NB4 (cell line): ENCODE measurements at places on chromosomes 4 and X.

DNA sequence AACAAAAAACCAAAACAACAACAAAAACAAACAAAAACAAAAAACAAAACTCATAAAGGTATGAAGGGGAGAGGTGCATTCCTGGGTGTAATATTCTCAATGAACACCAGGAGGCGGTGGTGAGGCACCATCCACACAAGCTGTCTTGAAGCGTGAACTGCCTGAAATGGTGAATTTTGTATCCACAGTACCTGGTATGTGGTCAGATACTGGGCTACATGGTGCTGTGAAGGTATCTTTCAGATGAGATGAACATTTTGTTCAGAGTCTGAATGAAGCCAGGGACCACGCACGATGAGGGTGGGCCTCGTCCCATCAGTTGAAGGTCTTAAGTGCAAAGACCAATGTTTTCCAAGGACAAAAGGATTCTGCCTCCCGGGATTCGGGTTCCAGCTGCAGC lies 58.5 kb downstream of the ASMT start:
- DNase-seq: peak; percentile 49

DNA sequence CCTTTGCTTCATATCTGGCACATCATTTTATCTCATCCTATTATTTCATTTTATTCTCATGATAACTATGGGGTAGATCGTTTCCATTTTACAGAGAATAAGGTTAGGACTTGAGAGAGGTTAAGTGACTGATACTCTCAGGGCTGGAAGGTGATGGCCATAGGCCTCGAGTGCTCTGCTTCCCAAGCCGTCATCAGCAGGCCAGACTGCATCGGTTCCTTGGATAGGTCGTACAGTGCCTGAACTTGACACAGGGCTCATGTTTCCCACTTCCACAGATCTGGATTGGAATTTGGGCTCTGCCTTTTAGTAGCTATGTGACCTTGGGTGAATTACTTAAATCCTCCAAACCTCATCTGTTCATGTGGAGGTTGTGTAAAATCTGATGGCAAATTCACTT lies 81.4 kb downstream of the TMEM131L start:
- no peak for DNase-seq

- no peak for DNase-seq
Observed at GRCh38 chrX:133836561-133836960, 148.8 kb downstream of the GPC3 start.

DNA sequence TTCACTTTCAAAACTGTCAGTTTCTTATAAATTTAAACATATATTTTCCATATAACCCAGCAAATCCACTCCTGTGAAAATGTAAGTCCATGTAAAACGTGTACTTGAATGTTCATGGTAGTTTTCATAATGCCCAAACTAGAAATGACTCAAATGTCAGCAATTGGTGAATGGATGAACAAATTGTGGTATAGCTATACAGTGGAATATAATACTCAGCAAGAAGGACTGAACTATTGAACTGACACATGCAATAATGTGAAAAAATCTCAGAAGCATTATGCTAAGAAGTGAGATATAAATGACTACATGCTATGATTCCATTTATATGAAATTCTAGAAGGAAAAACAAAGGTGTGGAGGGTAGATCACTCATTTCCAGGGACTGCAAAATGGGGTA lies 52.2 kb downstream of the USP53 start:
- no peak for DNase-seq

DNA sequence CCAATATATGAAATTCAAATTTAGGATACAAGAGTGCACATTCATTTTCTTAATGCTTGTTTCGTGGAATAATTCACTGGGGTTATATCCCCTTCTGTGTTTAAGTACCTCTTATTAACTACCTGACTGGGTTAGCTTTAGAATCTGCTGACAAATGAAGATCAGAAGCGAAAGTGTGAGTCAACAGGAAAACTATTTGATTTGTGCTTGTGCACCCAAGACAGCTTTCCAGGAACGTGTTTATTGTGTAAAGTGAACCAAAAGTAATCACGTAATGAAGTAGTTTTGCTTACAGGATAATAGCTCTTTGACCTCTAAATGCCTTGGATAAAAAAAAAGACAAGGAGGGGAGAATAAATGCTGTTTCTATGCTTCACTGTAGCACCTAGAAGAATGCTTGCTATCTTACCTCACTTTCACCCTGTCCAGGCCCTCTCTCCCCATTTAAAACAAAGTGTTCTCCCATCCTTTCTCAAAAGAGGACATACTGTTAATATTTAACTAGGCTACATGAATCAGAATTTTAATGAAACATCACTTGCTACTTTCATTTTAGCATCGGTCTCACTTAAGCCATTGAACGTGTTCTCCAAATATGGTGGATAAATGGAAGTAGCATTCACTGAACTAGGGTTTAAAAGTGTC lies 141.9 kb downstream of the THOC2 start:
- DNase-seq: no peak

DNA sequence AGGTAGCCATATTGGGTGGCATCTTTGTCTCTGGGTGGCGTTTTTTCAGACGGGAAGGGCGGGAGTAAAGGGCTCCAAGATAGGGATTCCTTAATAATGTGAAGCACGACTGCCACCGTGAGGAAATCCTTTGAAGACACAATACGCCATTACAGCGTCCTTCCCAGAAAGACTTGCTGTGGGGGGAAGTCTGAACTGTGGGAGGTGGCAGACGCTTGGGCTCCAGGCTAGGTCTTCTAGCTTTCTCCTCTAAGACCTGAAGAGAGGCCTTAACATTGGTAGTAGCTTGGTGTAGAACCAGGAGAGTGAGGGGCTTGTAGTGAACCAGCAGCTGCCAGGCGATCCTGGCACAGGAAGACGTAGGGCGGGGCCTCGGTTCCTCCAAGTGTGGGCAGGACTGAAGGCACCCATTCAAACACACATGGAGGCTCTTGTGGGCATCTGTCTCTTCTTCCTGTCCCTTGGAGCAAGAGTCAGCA lies 197.3 kb downstream of the OR13H1 start:
- no peak for DNase-seq

DNA sequence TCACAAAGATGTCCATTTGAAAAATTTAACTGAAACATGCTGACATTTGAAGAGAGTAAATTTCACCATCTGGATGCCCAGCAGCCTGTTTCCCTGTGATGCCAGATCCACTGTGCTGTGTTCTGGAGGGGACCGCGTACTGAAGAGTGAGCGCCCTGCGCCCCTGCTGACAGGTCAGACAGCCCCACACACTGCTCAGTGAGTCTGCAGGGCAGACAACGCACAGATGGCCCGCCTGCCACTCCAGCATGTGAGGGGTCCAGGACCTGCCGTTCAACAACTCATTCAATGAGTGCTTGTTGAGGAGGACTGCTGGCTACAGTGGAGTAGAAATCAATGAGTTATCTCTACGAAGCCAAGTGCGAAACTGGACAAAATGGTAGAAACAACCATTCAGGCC lies 49.2 kb downstream of the FGFRL1 start:
- DNase-seq: no peak

GRCh38 chrX:78595901-78596502 lies 63.1 kb downstream of the RTL3 start:
- DNase-seq: peak; percentile 54

DNA sequence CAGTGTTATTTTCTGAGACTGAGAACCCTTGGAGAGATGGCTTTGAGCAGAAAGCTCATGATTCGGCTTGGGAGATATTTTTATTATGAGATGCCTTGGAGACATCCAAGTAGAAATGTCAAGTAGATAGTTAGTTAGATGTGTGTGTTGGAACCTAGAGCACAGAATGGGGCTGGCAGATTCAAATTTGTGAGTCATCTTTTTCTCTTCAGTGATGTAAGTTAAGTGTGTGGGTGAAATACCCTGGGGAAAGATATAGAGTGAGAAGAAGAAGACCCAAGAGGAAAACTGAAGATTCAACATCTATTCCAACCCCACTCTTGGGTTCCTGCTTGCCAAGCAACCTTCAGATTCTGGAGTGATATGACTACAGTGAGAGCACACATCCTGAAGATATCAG lies 580.8 kb upstream of the AMOT start:
- no peak for DNase-seq

DNA sequence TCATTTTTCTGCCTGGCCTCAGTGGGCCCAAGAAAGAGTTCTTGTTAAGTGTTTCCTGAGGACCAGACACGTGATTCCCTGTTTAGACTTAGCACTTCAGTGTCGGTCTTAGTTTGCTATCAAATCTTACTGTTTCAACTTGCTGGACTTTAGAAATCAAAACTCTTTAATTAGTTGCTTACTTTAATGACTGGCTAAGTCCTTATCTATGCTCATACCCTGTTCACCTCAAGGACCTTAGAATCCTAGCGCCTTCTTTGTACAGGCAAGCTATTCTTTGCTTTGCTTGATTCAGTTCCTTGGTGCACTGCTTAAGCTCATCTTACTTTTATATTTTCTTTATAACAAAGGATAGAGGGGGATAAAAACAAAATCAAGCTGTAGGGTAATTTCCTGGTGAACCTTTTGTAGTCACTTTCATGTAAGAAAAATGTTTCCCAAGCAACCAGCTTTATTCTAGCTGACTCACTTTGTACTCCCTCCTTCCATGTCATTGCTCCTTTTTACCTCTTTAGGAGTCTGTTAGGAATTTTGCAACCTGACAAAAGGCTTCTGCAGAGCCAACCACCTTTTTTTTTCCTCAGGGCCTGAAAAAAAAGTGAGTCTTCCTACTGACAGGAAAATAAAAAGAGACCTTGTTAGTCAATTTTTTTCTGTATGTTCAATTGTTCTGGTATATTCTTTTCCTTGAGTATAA lies 14.7 kb downstream of the WDR44 start:
- no peak for DNase-seq

GRCh38 chr4:22695029-22695428 lies 2.3 kb downstream of the GBA3 start:
- no peak for DNase-seq

- DNase-seq: no peak
Observed at GRCh38 chr4:176043838-176044588, 21.6 kb upstream of the WDR17 start.

GRCh38 chr4:10276152-10276551 lies 159.6 kb upstream of the WDR1 start:
- no peak for DNase-seq

DNA sequence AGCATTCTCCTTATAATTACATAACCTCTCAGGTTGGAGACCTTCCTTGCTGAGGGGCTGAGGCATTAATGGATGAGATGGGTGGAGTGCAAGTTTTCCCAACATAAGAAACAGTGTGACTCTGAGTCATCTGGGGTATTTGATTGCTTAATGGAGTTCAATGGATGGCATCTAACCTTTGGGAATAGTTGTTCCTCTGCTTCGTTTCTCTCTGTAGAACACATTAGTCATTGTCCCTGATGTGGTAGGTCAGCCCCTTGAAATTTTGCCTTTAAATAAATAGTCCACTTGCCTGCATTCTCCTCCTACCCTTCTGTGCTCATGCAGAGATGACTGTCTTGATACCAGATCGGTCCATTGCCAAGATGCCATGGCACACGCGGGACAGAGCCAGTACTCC lies 38.6 kb downstream of the SLITRK2 start:
- DNase-seq: no peak

DNA sequence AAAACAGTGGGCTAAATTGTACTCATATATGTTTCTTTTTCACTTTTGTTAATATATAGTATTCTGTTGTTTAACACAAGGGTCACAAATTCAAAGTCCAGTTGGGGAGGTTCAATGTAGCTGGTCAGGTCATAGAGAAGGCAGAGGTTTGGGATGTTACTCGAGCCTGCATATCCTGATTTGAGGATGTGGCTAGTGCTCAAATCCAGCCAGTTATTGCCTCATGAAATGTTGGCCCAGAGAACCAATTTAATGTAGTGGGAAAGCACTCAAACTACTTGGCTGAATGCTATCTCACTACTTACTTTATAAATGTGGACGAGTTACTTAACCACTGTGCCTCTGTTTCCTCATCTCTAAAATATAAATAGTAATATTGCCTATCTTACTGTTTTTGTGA lies 12.5 kb downstream of the USO1 start:
- no peak for DNase-seq

DNA sequence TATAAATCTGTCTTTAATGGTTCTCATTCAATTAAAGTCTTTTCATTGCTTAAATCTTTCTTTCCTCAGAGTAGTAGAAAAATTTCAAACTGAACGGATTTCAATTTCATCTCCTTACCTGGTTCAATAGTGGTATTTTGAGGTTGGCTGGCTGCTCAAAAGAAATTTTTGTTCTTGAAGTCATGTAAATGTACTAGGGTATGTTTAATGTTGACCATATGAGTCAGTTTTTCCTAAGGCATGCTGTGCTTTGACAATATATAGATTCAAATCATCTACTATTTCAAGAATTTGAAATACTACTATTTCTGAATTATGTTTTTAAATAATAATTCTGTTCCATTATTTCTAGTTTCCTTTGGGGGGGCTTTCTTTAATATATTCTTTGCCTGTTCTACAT lies 105.5 kb downstream of the PACRGL start:
- no peak for DNase-seq

GRCh38 chr4:96497621-96498020 lies 657.7 kb downstream of the PDHA2 start:
- DNase-seq: no peak

GRCh38 chrX:17164941-17165340 lies 210.1 kb upstream of the NHS start:
- DNase-seq: no peak

DNA sequence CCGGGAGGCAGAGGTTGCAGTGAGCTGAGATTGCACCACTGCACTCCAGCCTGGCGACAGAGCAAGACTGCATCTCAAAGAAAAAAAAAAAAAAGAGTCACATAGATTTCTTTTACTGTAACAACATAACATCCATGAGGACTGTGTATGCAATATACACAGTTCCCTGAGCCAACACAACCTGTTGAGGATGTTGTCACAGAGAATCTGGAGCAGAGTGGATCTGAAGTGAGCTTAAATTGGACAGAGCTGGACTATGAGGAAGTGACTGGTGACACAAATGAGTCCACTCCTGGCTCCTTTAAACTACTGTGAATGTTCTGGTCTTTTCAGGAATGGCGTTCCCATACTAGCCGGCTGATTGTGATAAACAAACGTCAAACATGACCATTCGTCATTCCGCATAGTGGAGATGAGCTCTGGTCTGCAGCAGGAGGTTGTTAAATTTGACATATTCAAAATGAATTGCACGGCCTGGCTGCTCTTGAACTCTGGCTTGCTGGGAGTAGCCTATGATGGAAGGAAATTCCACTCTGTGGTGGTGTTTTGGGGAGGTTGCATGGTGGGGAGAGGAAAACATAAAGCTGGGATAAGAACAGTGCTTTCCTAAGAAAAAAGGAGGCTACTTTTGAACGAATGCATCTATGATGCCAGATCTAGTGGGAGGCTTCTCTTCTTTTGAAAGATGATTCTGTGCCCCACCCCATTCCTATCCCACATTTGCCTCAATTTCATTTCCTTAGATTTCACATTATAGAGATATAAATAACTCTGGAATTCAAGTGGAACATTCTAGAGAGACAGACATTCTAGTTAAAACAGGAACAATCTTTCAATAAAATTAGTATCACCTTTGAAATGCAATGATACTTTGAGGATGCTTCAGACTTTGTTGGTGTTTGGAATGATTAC lies 149.5 kb downstream of the SHROOM3 start:
- no peak for DNase-seq
